Posterior cingulate gyrus (tissue), 11 donors: ENCODE measurements at places on chromosomes 3 and 15.

DNA sequence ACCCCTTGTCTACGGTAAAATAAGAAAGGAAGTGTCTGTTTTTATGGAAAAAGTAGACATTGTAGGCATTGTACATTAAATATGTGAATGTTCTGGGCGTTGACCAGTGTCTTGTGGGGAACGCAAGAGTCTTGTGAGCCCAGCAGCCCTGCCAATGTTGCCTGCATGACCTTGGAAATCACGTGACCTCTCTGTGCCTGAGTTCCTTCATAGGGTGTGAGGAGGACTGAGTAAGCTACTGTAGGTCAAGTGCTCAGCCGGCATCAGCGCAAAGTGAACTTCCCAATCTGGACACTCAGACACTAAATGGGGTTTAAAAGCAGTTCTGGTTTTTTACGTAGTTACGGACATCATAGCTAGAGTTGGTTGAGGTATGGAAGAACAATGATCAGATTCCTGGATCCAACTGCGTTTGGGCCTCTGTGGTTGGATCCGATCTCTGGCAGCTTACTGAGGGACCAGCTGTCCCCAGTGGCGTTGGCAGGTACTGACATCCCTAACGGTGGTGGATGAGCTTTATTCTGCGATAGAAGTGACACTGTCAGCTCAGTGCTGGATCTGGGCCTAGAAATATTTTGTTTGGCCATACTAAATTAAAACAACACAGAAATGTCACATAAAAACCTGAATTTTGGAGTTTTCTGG, 63.8 kb downstream of the SPSB4 start:
- no peak for DNase-seq

DNA sequence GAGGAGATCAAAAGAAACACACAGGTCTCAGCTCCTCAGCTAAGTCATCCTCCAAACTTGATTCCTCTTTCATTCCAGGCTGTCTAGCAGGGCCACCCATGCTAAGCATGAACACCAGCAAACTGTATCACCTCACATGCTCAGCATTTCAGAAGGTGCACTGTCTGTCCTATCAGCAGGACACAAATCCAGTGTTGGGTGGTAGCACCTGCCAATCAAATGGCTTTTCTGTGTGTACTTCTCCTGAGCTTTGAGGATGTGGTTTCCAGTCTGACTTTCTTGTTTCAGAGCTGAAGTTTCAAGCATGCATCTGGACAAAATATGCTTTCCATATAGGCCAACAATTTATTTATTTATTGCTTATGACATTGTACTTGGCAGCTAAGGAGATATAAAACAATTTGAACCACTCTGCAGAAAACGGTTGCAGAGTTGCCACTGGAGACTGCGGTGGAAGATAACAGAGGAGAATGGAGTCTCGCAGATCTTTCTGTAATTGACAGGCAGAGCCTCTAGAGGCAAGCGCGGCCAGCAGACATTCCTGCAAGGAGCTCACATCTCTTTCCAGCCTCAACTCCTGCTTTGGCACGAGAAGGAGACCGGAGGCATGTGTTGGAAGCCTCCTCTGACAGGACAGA, 167.1 kb upstream of the WNT5A start:
- no peak for DNase-seq

- DNase-seq: no peak
Measured at GRCh38 chr3:185594073-185594472, 8.0 kb downstream of the SENP2 start.

- no peak for DNase-seq
Measured at GRCh38 chr3:117995842-117996437, 1038.7 kb downstream of the IGSF11 start.

- no peak for DNase-seq
Measured at GRCh38 chr3:41200669-41201021, 1.3 kb downstream of the CTNNB1 start.

GRCh38 chr3:128312271-128312670, 154.4 kb downstream of the DNAJB8 start:
- DNase-seq: no peak

- DNase-seq: no peak
Measured at GRCh38 chr15:29593629-29594028, 228.6 kb downstream of the TJP1 start.

DNA sequence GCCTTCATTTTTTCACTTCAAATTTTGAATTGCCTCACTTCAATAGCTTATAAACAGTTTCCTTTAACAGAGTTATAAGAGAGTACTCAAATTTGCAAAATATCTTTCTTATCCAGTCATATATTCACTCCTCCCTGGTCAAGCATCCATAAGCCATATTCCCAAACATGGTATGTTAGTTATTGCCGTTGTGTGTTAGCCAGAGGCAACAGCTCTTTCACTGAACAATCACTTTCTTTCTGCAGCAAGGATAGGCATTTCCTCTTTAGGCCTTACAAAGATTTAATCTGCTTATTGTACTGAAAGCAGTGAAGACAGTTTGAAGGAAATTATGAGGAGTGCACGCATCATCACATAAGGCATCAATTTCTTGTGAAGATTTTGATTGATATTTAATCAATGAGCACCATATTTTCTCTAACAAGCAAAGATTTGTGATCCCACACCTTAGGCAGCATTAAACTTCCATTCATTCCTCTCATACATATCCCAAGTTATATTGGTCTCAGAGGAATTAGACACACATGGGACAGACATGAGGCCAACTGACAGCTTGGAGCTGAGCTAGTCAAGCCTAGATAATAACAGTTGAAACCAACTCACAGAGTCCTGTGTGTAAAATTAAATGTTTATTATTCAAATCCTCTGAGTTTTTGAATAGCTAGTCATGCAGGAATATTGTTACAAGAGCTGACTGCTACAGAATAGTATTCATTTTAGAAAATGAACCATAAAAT, 80.0 kb upstream of the EPHA6 start:
- DNase-seq: no peak

DNA sequence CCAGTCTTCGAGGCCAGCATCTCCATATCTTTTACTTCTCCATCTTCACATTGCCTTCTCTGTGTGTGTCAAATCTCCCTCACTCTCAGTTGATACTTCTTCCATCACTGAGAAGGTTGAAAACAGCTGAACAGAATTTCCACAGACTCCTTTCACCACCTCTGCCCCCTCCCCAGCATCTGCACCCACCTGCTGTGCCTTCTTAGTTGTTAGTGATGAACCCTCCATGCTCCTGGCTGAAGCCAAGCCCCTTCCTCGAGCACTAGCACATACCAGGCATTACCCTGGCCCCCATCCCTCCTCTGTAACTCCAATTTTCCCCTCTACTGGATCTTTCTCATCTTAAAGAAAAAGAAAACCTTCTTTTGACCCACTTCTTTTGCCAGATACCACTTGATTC, 27.8 kb upstream of the ESYT3 start:
- DNase-seq: no peak

- DNase-seq: no peak
Measured at GRCh38 chr3:7684182-7684715, 817.4 kb upstream of the LMCD1 start.

DNA sequence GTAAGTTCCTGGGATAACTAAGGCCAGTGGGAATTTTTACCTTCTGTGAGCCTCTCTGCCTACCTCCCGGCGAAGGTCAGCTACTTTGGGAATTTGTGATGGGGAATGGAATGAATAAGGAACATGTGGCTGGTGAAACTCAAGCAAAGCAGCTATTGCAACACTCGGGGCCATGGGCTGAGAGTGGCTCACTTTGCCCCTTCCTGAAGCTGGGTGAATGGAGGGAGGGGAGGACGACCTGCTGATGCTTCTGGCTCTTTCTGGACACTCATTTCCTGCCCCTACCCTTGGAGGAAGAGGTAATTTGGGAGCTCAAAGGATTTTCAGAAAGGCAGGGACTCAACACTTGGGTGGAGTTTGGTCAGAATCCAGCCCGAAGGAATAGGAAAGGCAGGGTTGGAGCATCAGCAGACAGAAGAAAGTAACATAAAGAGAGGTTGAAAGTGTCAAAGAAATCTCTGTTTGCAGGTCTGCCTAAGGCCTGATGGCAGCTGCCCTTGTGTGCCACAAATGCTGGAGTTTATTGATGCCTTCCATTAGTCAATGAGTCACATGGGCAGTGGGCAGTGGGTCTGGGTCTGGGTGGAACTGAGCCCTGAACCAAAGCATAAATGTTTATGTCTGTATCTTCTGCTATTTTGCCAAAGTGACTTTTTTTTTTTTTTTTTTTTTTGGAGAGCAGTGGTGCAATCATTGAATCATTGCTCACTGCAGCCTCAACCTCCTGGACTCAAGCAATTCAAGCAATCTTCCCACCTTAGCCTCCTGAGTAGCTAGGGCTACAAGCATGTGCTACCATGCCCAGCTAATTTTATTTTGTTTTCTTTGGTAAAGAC, 12.4 kb downstream of the LAMP3 start:
- DNase-seq: no peak

- DNase-seq: no peak
Measured at GRCh38 chr3:42755681-42756578, 17.1 kb downstream of the CCDC13 start.

DNA sequence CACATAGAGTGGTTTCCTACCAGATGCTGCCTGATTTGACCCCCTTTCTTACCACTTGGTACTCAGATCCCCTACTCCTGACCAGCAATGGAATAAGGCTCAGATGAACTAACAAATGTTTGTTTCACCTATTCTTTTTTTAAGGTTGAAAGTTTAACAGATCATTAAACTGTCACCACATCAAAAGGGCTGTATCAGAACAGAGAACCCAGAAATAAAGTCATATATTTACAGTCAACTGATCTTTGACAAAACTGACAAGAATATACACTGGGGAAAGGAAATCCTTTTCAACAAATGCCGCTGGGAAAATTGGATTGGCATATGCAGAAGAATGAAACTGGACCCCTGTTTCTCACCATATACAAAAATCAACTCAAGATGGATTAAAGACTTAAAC, 56.0 kb downstream of the GPR176 start:
- no peak for DNase-seq

DNA sequence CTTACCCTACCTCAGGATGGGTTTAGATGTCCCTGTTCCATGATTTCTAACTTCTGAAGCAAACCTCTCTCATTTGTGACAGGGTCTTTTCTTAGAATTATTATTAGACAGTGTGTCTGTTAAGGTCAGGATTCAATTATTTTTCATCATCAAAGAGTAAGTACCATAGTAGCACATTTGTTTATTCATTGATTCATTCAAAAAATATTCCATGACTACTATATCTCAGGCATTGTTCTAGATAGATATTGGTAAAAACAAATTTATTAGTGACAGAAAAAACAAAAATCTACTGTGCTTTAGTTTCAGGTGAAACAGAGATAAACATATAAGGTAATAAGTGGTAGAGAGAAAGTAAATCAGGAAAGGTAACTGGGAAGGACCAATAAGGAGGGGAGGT, 3.5 kb upstream of the PLOD2 start:
- DNase-seq: no peak

DNA sequence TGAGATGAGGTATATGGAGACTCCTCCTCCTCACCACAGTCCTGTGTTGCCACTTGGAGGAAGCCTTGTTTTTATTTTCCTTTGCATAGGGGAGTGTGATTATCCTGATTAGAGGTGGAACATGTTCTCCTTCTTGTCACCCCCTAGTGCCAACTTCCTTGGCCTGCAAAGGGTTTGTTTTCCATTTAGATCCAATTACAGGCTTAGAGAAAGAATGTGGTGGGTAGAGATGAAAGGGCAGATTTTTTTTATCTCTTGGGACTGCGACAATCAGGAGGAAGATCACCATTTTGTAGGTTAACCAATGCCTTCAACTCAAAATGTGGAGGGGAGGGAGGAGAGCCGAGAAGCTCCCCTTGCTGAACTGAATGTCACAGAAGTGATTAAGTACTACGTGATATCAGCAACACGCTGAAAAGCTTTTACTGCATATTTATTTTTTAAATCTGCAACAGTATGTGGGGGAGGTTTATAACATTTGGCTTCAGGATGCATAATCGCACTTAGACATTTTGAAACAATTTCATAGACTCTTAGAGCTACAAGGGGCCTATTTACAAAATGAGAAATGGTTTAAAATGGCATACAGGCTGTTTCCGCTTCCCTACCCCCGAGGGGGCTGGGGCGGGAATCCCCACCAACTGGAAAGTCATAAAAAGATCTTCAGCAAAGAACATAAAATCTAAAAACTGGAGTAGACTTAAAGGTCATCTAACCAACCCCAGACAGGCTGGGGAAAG, 2.4 kb downstream of the LMCD1 start:
- no peak for DNase-seq

DNA sequence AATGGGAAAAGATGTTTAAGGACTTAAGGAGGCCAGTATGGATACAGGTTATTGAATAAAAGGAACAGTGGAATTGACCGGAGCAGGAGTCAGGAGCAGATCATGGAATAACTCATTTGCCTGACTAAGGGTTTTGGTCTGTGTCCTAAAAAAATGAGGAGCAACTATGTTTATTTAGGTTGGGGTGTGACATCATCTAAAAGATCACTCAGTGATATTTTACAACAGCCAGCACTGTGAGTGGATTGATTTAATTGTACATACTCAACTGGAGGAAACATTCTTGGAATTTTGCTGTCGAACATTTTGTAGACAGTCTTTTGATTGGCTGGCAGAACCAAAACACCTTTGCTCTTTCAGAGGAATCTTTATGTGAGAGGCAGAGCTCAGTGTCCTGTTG, 348.6 kb upstream of the CDIN1 start:
- no peak for DNase-seq

DNA sequence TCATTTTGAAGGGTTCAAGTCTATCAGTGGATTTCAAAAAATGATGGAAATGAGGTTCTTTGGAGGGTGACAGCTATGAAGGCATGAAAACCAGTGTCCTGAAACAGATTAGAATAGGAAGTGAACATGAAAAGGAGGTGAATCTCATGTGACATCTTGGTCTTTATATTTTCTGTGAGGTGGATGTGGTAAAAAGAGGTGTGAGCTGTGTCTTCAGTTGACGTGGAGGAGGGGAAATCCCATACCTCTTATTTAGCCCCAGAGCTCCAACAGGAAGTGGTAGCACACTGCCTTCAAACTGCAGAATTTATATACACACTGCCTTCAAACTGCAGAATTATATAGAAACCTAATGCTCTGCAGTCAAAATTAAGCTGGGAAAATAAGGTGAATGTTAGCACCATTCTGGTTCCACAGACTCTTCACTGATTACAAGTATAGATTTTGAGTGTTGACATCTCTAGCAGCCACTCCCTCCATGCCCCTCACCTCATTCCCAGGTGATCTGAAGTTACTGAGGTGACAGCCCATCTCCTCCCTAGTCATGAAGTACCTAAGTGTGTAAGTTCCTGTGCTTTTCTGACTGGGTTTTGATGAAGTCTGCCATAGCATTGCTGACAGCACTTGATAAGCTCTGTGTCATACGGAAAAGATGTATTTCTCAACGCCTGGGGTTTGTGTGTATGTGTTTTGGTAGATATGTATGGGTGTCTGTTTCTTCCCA, 2.7 kb downstream of the RAB8B start:
- no peak for DNase-seq
